Cardiac muscle cell (in vitro differentiated cells and primary cell): ENCODE measurements at places on chromosomes 4 and X. TPM values are rescaled to one million over a fixed set of nuclear protein-coding genes. Genes with fewer than 3 reads are reported as not detected.

Gene DCHS2
- 0.09 and 0.11 TPM in 2 replicates for total RNA-seq

DNA sequence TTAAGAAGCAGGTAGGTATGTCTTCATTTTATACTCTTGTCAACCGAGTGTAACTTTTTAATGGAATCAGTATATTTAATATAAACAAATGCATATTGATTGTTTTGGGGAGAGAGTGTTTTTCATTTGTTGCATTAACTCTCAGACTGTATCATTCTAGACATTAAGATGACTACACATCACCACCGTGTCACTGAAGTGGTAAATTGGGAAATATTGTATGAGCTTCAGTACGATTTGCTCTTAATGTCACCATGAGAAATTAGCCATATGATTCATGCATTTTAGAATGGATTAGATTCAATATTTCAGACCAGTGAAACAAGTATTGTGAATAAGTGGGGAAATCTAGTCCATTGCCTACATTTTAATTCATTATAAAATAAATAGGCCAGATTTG is 9.7 kb upstream of the MFAP3L start:
- DNase-seq, result no peak

DNA sequence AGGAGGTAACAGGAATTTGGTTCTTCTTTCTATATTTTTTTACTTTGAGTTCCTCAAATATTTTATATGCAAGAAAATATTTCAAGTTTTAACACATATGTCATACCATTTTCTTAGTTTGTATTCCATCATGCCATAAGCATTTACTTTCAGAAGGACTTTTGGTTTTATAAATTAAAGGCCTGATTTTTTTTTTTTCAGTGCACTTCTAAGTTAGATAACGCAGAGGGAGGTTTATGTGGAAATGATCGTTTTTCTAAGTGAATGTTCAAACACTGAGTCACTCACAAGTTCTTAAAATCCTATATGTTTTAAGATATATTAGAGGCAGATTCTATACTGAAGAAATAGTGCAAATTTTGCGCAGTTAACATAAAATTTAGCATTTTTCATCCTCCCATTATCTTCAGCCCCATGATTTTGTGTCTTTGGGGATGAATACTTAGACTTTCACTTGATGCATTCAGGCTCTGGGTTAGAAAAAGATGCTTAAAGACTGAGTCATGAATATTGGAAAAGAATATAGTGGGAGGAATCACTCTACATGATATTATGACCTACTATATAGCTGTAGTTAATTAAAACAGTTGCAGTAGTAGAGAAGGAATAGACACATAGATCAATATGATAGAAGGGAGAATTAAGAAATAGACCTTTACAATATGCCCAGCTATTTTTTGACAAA is 54.9 kb downstream of the COL4A5 start:
- peak; percentile 34 for DNase-seq

GRCh38 chr4:173505924-173506518 is 24.0 kb downstream of the HAND2 start:
- peak; percentile 77 for DNase-seq

DNA sequence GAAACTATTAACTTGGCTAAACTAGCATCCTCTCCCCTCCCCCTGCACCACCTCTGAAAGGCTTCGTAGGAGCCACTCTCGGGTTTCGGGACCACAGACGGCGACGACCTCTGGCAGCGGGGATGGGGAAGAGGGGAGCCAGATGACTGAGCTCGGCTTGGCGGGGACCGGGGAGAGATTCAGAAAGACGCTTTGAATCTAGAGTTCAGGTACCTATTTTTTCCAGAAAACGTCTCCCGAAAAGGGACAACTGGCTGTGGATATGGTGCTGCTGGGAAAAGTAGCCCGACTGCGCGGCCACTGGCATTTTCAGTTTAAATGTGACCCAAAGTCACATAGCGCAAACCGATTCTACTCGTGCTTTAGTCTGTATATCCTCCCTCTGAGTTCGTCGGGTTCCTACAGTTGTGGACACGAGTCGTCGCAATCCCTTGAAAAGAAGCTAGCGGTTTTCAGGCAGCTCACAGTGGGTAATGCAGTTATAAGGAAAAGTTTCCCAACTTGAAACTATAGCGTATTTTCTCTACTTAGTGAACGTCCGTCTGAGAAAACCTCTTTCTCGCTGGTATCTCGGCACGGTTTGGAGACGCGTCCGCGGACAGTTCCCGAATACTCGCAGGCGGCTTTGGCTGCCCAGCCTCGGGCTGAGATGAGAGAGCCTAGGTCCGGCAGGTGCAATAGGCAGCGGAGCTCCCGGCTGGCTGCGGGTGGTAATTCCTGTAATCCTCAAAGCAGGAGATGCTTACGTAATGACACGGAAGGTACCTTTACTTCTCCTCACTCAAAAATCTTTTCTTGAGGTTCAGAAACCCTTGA is 1.3 kb downstream of the PARM1 start:
- peak; percentile 61 for DNase-seq

DNA sequence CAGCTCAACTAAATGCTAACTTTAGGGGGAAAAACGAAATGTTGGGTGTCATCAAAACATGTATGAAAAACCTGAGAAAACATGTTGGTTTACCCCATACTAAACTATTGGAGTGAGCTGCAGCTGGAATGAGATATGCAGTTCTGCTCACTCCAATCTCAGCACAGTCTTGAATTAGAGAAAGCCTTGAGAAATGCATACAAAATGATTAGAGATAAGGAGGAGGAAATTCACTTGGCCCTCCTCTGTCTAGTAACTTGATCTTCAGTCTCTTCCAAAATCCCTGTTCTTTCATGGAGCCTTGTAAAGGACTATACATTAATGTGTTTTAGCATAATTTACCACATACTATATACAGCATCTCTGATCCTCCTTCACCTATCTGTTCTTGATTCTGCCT is 3.2 kb upstream of the LRCH2 start:
- DNase-seq, result no peak

Gene CPZ
- 5.6 and 12.0 TPM in 2 replicates for total RNA-seq

- no peak for DNase-seq
Measured at GRCh38 chr4:173242466-173243250, 74.0 kb downstream of the GALNT7 start.

DNA sequence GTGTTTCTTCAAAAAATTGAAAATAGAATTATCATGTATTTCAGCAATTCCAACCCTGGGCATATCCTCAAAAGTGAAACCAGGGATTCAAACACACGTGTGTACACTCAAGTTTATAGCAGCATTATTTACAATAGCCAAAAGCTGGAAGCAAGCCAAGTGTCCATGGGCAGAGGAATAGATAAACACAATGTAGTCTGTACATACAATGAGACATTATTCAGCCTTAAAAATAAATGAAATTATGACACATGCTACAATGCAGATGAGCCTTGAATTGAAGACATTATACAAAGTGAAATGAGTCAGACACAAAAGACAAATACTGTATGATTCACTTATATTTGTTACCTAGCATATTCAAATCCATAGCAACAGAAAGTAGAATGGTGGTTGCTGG is 853.4 kb downstream of the STIM2 start:
- no peak for DNase-seq
